ENCODE measurements at places on chromosomes 1 and 21.

GRCh38 chr1:161706482-161707347 lies at the start of gene FCRLA:
FCRLA (plus strand) TSS chr1:161707229; CDS start chr1:161707265, 36 bp downstream.
- DNase-seq = no peak

DNA sequence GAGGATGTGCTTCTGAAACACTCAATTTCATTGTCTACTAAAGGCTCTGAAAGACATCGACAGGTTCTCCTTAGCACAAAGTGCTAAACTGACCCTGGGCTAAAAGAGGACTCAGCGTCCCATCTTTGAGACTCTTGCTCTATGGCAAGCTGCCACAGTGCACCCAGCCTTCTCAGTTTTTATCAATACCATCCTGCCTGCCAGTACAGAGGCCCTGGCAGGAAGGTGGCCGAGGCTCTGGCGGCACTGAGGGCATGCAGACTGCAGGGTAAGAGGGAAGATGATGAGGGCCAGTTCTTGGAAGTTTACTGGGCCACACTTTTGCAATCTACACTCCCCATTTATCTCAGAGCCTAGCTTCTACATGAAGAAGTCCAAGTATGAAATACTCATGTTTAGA lies 5.3 kb downstream of the OLFML2B start:
- DNase-seq = no peak

DNA sequence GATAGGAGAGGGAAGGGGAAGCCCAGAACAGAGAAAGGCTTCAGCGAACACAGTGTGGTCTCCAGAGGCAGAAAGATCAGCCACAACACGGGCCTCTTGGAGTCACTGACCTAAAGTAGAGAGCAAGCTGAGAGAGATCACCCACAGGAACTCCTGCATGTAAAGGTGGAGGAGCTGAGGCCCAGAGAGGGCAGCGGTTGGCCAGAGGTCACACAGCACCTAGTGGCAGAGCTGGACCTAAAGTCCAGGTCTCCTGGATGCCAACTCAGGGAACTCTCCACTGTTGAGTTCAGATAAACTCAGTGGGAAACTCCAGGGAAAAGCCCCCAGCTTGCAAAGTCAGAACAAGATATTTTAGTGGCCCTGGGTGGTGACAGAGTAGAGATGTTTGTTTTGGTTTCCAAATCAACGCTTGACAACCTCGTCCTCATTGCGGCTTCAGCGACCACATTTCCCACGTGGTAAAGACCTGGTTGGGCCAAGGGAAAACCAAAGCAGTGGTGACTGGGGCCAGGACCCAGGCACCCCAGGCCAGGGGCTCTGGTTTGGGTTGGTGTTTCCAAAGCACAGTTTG lies 4.6 kb downstream of the IFFO2 start:
- no peak for DNase-seq

DNA sequence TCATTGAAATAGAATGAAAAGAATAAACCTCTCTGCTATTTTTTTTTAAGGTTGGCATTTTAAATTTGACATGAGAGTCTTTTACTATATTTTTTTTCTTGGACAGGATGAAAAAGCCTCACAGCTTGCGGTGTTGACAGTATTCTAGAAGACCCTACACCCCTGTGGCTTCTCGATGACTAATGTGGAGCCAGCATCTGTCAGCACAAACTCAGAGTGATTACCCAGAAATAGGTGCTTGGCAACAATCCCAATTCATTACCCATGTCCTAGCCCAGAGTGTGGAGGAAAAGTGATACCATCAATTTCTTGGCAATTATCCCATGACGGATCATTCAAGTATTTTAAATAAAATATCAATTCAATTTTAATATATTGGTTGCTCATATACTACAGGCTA lies 186.8 kb upstream of the MAP1LC3C start:
- no peak for DNase-seq

DNA sequence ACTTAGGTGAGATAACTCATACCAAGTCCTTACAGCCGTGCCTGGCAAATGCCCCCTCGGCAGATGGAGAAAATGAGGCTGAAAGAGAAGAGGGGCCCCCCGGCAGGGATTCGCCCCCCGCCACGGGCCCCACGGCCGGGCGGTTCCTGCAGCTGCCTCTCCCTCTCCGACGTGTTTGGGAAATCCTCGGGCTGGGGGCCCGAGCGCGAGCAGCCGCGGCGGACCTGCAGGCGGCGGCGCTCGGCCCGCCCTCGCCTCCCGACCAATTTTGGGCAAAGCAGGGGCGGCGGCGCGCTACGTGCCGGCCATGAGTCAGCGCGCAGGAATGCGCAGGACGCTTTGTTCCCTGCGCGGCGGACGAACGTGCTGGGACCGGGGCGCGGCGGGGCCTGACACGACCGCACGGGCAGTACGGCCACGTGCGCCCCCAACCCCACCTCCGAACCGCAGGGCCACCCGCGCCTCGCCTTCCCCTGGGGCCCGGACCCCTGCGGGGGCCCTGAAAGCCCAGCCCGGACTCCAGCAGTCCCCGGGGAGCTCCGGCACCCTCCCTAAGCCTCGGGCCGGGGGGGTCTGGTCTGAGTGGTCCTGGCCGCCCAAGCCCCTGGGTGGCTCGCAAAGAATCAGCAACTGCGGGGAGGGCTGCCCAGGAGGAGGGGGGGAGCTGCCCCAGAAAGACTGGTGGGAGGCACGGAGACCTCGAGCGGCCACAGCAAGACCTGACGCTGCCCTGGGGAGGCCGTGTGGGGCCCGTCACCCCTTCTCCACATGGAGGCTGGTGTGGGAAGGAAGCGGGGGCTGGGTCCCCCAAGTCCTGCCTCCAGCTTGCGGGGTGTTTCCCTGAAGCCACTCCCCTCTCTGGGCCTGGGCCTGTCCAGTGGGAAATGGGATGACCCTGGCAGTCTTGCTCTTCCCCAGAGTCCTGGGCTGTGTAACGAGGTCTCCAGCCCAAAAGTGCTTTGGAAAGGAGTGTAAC lies 11.9 kb upstream of the EDN2 start:
- DNase-seq = peak; percentile 94
